ENCODE measurements at places on chromosomes 12 and 14.

DNA sequence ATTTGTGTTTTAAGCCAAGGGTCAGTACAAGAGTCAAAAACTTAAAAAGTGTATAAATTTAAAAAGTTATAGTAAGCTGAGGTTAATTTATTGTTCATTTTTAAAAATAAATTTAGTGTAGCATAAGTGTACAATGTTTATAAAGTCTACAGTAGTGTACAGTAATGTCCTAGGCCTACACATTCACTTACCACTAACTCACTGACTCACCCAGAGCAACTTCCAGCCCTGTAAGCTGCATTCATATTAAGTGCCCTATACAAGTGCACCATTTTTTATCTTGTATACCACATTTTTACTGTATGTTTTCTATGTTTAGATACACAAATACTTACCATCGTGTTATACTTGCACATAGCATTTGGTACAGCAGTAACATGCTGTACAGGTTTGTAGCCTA, 37.7 kb downstream of the GPR137C start:
- DNase-seq = no peak

DNA sequence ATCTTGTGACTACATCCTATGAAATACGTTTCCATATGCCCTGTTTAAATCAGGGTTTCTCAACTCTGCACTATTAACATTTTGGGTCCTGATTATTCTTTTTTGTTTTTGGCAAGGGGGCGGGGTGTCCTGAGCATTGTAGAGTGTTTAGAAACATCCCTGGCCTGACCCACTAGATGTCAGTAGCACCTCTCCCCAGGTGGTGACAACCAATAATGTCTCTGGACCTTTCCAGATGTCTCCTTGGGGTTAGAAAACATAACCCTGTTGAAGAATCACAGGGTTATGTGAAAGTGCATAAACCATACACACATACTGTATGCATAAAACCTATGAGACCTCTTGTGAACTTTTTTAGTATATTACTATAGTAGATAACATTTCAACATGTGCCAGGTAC, 1.4 kb downstream of the ACAD10 start:
- DNase-seq = no peak

DNA sequence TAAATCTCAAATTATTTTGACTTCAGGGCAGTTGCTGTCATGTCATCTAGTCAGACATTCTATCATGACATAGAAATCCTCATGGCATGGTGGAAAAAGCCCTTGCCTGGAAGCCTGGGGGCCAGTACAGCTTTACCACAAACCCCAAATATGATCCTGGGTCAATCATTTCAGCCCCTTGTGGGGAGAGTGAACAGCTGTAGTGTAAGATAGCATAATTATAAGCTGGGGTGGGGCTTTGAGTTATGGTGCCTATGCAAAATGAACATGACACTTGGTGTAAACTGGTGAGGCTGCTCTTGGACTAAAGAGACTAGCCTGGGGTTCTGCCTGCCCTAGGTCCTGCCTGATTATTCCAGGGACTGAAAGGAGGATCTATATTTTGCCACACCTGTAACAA, 207.7 kb upstream of the DDHD1 start:
- DNase-seq = no peak

DNA sequence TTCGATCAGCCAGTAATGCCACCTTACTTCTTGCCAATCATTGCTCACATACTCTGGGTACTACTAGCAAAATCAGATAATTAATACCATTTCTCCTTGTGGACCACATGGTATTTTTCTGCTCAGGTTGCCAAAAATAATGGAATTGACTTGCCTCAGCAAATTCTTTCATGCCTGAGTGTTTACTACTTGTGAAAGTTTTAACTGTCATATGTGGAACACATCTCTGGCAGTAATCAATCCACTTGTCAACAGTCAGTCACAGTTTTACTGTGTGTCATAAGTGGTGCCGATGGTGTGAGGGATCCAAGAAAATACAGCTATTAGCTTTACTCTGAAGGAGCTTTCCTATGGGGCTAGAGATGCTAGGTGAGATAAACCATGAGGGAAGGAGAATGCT, 55.3 kb upstream of the ATF1 start:
- DNase-seq = no peak

All from NCI-H1694 (cell line).